ENCODE measurements at places on chromosomes 1 and 21.

DNA sequence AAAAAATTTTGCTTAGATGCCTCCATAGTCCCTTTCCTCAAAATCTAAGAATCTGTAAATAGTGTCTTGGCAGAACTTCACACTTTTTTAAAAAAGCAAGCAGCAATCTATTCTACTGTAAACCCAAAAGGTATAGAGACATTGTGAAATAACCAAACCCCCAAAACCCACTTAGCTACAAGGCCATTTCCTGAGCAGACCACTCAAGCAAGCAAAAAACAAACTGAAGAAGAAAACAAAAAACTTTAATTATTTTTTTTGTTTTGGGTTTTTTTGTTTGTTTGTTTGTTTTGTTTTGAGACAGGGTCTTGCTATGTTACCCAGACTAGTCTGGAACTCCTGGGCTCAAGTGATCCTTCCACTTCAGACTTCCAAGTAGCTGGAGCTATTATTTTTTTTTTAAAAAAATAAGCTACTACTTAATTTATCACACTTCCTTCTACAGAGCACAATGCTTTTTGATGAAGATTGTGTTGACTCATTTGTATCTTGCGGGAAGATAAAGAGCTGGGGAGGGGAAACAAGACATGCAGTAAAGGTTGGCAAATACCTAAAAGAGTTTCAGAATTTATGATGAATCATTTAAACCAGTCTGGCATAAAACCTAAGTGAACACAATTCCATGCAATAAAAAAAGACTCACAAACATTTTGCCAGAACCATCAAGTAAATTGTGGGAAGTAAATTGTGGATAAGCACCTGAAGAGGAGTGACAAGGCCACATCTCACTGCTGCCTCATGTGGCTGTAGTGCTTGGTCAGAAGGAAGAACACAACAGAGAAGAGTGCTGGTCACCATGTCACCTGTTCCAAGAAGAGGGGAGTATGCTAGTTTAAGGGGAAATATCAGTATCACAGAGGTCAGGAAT is 2.7 kb upstream of the PTPN22 start:
- no peak for DNase-seq

GRCh38 chr1:52601991-52602855 is at the start of gene GPX7:
GPX7 (plus strand) TSS chr1:52602371; CDS start chr1:52602410, 39 bp downstream.
- peak; percentile 51 for DNase-seq

- DNase-seq: no peak
These were observed 25.6 kb downstream of the RUNX1 start for GRCh38 chr21:35023396-35024070.

GRCh38 chr1:116680752-116681151 is 13.2 kb upstream of the IGSF3 start:
- no peak for DNase-seq

DNA sequence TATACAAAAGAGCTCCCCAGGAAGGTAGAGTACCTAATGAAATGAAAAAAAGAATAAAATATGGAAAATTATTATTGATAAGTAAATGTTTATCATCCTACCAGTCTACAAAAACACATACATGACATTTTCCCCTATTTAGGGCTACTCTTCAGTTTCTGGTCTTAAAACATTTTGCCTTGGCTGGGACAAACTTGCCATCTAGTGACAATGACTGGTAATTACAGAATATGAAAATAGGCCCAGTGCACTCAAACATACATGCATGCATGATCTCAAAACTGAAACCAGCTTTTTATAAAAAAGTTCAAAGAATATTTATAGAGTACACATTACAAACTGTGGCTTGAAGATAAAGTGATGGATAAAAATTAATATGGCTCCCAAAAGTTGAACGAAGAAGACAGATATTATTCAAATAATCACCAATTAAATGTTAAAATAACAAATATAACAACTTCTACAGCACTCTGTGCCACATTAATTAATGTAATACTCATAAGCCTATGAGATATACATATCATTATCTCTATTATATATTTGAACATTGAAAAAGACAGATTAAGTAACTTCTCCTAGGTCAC is 10.5 kb upstream of the RNPC3 start:
- no peak for DNase-seq

GRCh38 chr1:57468641-57469523 is 45.0 kb upstream of the DAB1 start:
- no peak for DNase-seq

DNA sequence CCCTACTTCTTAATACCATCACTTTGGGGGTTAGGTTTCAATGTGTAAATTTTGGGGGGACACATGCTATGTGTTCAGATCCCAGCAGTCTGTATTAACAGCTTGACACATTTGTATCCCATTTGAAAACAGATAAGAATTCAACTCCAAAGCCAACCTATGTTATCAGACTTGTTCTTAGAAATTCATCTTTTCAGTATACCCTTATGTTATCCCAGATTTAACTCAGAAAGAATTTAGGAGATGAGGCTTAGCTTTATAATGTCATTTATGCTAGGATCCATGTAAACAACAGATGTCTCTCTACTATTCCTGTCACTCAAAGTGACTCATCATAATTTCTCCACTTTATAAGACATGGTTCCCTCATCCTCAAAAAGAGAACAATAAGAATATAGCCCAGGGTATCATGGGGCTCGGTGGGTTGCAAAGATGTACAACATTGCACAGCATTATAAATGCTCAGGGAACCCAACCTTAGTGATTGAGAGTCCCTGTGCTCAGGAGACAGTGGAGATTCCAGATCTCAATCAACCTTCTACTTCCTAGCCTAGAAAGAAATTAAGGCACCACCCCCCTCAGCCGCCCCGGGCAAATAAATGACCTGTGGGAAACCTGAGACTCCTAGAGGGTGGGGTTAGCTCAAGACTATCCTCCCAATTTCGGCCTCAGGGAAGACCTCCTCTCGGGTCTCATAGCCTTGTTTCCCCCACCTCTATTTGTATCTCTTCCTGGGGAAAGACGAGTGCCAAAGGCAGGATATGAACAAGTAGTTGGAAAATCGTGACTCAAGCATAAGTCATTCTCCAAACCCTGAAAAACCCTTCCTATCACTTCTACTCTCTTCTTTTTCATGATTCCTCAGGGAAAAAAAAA is 265.1 kb upstream of the CAMK1G start:
- DNase-seq: no peak

DNA sequence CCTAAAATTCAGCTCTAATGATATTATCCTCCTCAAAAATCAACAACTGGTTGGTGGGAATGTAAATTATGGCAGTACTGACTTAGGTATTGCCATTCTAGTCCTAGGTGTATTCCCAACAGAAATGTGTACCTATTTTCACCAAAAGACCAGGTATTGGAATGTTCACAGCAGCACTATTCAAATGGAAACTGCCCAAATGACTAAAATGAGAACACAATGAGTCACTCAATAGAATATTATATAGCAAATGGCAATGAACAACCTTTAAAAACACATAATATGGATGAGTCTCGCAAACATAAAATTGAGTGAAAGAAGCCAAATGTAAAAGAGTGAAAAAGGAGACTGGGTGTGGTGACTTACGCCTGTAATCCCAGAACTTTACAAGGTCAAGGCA is 44.9 kb downstream of the GADD45A start:
- DNase-seq: no peak

- DNase-seq: no peak
These were observed 123.8 kb downstream of the BARHL2 start for GRCh38 chr1:90593312-90593711.

GRCh38 chr21:42997053-42997452 is 22.7 kb downstream of the PKNOX1 start:
- peak; percentile 88 for DNase-seq

DNA sequence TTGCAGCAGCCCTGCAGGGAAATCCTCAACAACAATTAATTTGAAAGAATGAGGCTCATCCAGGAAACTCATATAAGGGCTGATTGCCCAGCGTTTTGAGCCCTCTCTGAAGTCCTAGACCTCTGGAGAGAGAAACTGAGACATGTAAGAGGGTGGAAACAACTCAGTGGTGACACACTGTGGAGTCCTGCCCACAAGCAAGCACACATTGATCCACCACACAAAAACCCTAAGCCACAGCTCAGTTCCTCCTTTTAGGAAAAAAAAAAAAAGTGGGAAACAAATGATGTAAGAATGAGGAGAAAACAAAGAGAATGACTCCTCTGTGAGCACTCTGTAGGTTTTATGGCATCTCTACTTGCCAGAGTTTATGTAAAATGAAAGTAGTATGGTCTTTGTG is 22.9 kb upstream of the PLA2G5 start:
- no peak for DNase-seq

- DNase-seq: peak; percentile 41
These were observed 46.3 kb downstream of the GPA33 start for GRCh38 chr1:167043752-167044488.

DNA sequence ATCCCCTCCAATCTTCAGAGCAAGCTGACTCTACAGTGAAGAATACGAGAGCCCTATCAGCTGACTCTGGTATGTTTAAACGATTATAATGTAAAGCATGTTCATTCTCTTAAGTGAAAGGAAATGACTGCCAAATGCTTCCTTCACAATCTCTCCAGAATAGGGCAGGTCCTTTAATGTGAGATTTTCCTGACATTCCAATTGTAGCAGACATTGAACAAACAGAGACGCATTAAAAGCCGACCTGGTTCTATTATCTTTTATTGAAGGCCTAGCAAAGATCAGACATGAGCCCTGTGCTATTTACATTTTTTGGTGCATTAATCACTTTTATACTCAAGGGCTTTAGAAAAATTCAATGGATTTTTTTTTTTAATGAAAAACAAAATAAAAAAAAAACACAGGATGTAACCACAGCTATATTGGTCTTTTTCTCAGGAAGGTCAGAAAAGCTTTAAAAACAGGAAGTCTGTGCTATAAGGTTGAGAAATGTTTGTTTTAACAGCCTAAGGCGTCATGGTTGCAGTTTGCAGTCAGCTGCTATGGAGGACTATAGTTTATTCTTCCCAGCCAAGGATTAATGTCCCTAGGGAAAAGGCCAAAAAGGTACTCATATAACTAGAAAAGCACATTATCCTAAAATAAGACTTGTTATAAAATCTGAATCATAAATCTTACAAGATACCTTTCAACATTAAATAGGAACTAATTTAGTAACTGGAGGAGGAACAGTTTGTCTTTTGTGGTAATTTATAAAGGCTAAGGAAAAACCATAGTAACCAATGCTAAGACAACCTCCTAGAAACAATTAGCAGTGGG is 104.8 kb downstream of the RERE start:
- no peak for DNase-seq

DNA sequence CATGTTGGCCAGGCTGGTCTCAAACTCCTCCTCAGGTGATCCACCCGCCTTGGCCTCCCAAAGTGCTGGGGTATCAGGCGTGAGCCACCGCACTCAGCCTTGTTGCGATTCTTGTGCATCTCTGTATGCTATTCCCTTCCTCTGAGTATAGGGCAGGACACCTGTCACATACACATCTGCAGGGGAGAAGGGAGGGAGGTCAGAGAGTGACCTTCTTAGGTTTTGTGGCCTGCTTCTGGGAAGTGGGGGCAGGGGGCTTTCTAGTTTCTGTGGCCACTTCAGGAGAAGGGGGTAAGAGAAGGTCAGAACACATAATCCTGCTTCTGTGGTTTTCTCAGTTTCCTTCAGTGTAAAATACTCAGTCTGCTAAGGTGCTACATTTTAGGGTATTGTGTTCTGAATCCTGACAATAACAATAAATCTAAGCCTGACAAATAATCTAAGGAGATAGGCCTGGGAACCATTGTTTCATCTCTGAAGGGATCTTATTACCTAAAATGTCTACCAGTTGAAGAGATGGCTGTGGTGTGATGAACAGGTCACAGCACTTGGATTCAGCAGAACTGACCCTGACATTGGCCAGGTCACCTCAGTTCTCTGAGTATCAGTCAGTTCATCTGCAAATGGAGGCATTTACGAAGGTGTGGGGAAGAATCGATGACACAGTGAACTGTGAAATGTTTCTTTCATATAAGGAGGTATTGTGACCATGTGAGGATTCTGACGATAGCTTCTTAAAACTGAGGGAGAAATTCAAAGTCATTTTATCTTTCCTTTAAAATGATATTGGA is 212.6 kb upstream of the L1TD1 start:
- no peak for DNase-seq

DNA sequence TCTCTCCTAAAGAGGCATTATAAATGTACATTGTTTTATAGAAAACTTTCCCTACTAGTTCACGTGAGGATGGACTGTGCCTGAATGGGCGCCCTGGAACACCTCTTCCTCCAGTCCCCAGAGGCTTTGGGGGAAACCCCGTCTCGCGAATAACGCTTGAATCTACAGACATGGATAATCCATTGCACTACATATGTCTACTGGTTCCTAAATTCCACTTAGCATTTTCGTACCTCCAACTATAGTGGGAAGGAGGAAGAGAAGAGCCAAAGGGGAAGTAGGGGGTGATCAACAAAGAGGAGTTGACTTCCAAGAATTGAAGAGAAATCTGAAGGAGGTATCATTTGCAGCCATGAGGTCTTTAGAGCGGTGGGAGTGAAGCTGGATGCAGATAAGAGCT is 11.1 kb downstream of the BARHL2 start:
- no peak for DNase-seq

DNA sequence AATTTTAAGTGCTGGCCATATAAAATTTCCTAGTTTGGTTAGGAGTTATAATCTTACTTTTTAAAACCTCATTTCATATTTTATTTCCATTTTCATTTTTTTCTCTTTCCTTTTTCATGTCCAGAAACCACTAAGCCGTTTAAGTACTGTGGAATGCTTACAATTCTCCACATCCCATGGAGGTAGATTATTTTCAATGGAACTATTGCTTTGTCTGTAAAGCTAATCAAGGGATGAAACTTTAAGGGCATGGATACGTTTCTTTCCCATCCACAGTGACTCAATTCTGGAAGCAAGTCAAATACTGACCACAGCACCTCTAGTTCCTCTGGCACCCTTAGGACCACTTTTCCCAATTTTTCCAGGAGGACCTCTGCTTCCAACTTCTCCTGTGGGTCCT is 139.1 kb upstream of the ZNHIT6 start:
- no peak for DNase-seq

- no peak for DNase-seq
These were observed 50.1 kb downstream of the CLDN17 start for GRCh38 chr21:30116479-30116878.

GRCh38 chr1:171484760-171485374 is 463 bp upstream of the PRRC2C start:
- no peak for DNase-seq

DNA sequence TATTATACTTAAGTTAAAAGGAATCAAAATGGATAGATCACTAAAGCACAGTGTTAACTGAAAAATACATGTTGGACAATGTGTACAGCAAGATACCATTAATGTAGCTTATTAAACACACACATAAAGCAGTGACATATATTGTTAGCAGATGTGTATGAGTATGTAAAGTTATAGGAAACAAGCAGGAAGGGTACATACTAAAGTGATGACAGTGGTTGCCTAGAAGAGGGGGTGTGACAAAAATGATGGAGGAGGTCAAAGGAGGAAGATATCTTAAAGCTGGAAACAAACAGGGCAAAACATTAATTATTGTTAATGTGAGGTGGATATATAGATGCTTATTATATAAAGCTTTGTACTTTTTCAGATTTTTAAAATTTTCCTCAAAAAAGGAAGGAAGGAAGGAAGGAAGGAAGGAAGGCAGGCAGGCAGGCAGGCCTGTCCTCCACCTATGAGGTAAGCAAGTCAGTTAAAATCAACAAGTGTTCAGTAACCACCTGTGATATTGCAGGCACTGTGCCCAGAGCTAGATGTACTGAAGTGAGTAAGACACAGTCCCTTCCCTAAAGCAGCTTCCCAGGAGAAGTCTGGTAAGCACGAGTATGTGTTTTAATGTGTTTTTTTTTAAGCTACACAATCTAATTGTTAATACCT is 252.9 kb upstream of the NR5A2 start:
- no peak for DNase-seq
